Gastrocnemius medialis (tissue), 4 donors: ENCODE measurements at places on chromosomes 7 and 10. TPM values are rescaled to one million over a fixed set of nuclear protein-coding genes. Genes with fewer than 3 reads are reported as not detected.

- H3K27me3 ChIP-seq = no peaks in the 10 kb centered on the region
- peaks cover 76% of the 10 kb centered on the region for H3K4me1 ChIP-seq
- no peaks in the 10 kb centered on the region for H3K36me3 ChIP-seq
- peak; percentile 40 for DNase-seq
- H3K4me3 ChIP-seq = no peak overlapping the region
Observed at GRCh38 chr7:137989094-137989493, 12.8 kb downstream of the CREB3L2 start.

- peak overlapping the region; percentile 5 for H3K4me3 ChIP-seq
- no peak for DNase-seq
- H3K27ac ChIP-seq = peak overlapping the region; percentile 75
- H3K36me3 ChIP-seq = no peaks in the 10 kb centered on the region
- H3K27me3 ChIP-seq = no peaks in the 10 kb centered on the region
- H3K4me1 ChIP-seq = peaks cover 23% of the 10 kb centered on the region
Observed at GRCh38 chr7:47577321-47577919, 4.5 kb downstream of the TNS3 start.

- no peaks in the 10 kb centered on the region for H3K27me3 ChIP-seq
- no peak for DNase-seq
- no peaks in the 10 kb centered on the region for H3K4me1 ChIP-seq
- H3K27ac ChIP-seq = no peak overlapping the region
- no peak overlapping the region for H3K4me3 ChIP-seq
- H3K36me3 ChIP-seq = no peaks in the 10 kb centered on the region
Observed at GRCh38 chr7:30956704-30957103, 7.0 kb upstream of the GHRHR start.

DNA sequence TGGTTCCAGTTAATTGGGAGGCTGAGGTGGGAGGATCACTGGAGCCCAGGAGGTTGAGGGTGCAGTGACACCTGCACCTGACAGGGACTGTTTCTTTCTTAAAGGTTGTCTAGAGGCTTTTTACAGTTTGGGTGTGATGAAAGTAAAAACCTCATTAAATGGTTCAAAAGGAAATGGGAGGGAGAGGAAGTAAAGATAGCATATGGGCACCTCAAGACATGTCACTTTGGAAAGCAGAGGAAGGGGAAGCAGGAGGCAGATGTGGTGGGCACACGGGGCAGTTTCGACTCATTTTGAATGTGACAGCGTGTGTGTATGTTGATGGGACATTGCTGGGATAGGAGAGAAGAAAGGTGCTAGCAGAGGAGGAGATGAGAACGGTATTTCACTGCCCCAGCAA is 203.1 kb downstream of the MLLT10 start:
- DNase-seq = no peak
- H3K4me3 ChIP-seq = no peak overlapping the region
- H3K27ac ChIP-seq = no peak overlapping the region
- H3K4me1 ChIP-seq = no peaks in the 10 kb centered on the region

GRCh38 chr10:92052741-92053140 is 129.2 kb downstream of the BTAF1 start:
- no peak overlapping the region for H3K4me3 ChIP-seq
- no peak overlapping the region for H3K27ac ChIP-seq
- no peaks in the 10 kb centered on the region for H3K27me3 ChIP-seq
- no peak for DNase-seq
- H3K4me1 ChIP-seq = no peaks in the 10 kb centered on the region
- peaks cover 13% of the 10 kb centered on the region for H3K36me3 ChIP-seq

DNA sequence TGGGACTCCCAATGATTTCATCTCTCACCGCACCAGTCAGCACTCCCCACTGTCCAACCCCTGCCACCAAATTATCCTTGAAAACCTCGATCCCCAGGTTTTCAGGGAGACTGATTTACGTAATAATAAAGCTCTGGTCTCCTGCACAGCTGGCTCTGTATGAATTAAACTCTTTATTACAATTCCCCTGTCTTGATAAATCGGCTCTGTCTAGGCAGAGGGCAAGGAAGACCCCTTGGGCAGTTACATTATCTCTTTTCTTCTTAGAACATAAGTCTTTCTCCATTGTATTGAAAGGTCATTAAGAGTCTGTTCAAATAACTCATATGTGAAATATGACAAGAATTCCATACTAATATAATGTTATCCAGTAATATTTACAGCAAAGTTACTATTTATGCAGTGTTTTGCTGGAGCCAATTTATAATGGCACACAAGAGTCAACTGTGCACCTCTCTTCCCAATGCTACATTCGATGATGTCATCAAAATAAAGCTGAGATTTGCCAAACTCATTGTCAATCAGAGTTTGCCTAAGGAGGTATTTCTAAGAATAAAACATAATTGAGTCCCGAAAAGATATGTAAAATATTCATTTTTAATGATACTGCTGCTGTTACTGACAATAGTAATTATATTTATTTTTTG is 1297.2 kb upstream of the LRRTM3 start:
- no peak overlapping the region for H3K27ac ChIP-seq
- no peak for DNase-seq
- H3K36me3 ChIP-seq = no peaks in the 10 kb centered on the region
- H3K4me3 ChIP-seq = no peak overlapping the region
- H3K27me3 ChIP-seq = no peaks in the 10 kb centered on the region

GRCh38 chr7:157008206-157009169 is 2.0 kb downstream of the MNX1 start:
- peaks cover 80% of the 10 kb centered on the region for H3K27me3 ChIP-seq
- no peaks in the 10 kb centered on the region for H3K4me1 ChIP-seq
- H3K27ac ChIP-seq = no peak overlapping the region
- DNase-seq = no peak
- H3K36me3 ChIP-seq = no peaks in the 10 kb centered on the region

DNA sequence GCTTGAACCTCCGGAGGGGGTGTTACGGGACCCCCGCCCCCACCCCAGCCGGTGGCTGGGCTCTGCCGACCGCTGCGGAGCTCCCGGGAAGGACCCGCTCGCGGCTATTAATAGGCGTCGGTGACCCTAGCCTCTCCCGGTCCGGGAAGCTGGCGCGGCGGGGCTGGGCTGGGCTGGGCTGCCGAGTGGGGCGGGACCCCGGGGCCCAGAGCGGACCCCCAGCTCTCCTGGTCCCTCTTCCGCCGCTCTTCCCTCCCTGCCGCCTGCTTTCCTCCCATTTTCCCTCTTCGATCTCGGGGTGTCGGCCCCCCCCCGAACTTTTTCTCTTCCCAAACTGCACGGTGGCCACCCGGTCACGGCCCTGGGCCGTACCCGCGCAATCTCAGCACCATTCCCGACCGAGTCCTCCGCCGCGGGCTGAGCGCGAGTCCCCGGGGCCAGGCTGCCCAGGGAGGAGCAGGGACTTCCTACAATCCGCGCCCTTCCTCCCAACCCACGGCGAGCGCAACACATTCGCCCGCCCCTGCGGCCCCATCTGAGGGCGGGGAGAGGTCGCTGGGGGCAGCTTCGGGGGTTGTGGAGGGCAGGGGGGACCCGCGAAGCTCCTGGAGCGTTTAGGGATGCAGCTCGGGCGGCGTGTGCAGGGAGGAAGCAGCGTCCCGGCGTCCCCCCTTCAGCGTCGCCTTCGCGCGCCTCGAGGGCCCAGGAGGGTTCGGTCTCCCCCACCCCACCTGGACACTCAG is 3.1 kb upstream of the ELFN1 start:
- no peak for DNase-seq
- peak overlapping the region; percentile 5 for H3K27ac ChIP-seq
- peaks cover 77% of the 10 kb centered on the region for H3K27me3 ChIP-seq

Gene SPDYE2
- total RNA-seq = not detected

GRCh38 chr10:64209561-64209960 is 688.4 kb downstream of the REEP3 start:
- no peak overlapping the region for H3K4me3 ChIP-seq
- no peaks in the 10 kb centered on the region for H3K36me3 ChIP-seq
- no peaks in the 10 kb centered on the region for H3K4me1 ChIP-seq
- no peak for DNase-seq
- H3K27me3 ChIP-seq = no peaks in the 10 kb centered on the region
- no peak overlapping the region for H3K27ac ChIP-seq

DNA sequence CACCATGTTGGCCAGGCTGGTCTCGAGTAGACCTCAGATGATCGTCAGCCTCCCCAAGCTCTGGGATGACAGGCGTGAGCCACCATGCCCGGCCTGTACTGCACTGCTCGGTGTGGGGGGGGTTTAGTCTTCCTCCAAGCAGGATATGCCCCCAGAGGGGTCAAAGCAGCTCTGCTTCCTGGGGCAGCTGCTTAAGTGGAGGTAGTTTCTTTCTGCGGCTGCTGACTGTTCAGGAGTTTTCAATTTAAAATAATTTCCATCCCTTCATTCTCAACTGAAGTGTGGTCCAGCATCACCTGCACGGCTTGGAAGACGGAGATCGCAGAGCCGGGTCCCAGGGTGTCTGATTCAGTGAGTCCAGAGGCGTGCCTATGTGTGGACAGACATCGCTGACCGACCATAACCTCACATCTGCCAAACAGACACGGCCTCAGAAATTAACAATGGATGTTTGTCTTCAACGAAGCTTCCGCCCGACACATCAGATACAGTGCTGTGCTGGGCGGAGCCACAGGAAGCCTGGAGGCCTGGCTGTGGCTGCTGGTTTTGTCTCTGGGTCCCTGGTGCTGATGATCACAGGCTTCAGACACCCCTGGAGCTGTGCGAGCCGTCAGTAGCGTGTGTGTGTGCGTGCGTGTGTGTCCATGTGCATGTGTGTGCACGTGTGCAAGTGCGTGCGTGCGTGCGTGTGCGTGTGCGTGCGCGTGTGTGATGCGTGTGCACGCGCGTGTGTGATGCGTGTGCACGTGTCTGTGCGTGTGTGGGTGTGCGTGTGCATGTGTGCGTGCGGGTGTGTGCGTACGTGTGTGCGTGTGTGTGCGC is 226.5 kb upstream of the PITRM1 start:
- no peak overlapping the region for H3K4me3 ChIP-seq
- no peak overlapping the region for H3K27ac ChIP-seq
- DNase-seq = no peak
- no peaks in the 10 kb centered on the region for H3K27me3 ChIP-seq
- no peaks in the 10 kb centered on the region for H3K36me3 ChIP-seq

Gene CALHM1
- not detected for total RNA-seq

DNA sequence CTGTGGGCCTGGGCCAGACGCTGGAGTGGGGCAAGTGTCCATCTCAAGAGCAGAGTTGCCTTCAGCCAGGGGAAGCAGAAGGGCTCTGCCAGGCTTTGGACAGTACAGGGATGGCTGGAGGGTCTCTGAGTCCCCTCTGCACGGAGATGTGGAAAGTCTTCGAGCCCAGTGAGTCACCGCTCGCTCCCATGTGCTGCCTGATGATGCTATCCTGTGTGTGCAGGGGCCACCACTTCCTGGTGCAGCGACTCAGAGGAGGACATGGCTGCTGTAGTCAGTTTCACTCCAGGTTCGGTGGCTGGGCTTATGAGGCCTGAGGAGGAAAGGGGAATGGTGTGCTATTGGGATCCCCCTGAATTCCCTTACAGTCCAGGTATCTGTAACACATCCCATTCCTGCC is 6.0 kb downstream of the ADCYAP1R1 start:
- H3K27me3 ChIP-seq = peaks cover 8% of the 10 kb centered on the region
- no peak for DNase-seq
- no peak overlapping the region for H3K27ac ChIP-seq
- no peaks in the 10 kb centered on the region for H3K4me1 ChIP-seq
- no peak overlapping the region for H3K4me3 ChIP-seq

DNA sequence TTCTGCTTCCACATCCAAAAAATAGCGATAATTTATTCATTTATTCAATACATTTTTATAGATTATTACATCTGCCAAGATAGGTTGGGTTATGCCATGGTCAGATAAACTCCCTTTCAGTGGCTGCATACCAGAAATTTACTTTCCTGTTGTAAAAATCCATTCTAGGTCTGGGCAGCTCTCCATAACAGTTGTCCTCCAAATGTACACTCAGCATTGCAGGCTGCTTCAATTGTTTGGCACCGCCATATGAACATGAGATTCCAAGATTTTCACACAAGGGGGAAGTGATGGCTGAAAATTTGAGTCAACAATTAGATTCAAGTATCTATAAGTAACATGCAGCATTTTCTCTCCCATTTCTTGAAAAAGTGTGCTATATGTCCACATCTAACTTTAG is 568.7 kb downstream of the ETV1 start:
- H3K4me3 ChIP-seq = no peak overlapping the region
- DNase-seq = no peak
- H3K27me3 ChIP-seq = no peaks in the 10 kb centered on the region
- H3K36me3 ChIP-seq = no peaks in the 10 kb centered on the region

DNA sequence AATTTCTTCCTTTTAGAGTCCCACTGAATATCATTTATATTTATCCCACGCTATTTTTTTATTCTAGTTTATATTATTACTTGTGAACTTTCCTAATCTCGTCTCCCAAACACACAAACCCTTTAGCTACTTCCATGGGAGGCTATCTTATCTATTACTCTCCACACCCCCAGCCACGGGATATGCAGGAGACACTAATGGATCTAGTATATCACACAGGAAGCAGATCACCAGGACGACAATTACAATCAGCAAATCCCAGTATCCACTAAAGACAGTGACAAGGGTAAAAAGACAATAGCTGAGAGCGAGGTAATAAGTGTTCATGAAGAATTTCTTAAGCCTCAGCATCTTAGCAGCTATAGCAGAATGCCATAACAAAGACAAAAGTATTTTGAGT is 3.8 kb upstream of the AKR1E2 start:
- H3K27ac ChIP-seq = no peak overlapping the region
- peaks cover 4% of the 10 kb centered on the region for H3K4me1 ChIP-seq
- no peak for DNase-seq
- no peaks in the 10 kb centered on the region for H3K27me3 ChIP-seq

Gene HYAL4
- total RNA-seq = 8.2 TPM

GRCh38 chr10:8508882-8509281 is 454.4 kb downstream of the GATA3 start:
- DNase-seq = no peak
- H3K4me1 ChIP-seq = no peaks in the 10 kb centered on the region
- no peak overlapping the region for H3K27ac ChIP-seq
- no peaks in the 10 kb centered on the region for H3K36me3 ChIP-seq

DNA sequence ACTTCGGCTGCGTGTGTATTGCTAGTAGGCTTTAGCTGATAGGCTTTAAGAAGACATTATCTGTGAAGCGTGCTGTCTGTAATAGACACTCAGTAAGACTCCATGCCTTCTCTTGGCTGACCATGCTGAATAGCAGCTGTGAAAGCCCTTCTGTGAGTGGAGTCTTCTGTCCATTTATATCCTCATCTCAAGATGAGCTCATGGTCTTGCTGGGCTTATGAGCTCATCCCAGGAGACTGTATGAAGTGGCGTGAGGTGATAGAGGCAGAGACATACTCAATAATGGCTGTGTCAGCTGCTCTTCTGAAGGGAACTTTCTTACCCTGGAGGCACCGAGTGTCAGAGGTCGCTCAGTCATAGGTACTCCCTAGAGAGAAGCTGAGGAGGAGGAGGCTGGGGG is 111.5 kb downstream of the SH2D4B start:
- no peak for DNase-seq
- H3K4me3 ChIP-seq = no peak overlapping the region
- no peak overlapping the region for H3K27ac ChIP-seq
- no peaks in the 10 kb centered on the region for H3K27me3 ChIP-seq
- no peaks in the 10 kb centered on the region for H3K4me1 ChIP-seq

Gene DPYSL4
- total RNA-seq = 0.61 TPM

Gene EPDR1
- total RNA-seq = 55.1 TPM

- H3K27me3 ChIP-seq = no peaks in the 10 kb centered on the region
- H3K36me3 ChIP-seq = no peaks in the 10 kb centered on the region
- H3K4me1 ChIP-seq = no peaks in the 10 kb centered on the region
- no peak for DNase-seq
- no peak overlapping the region for H3K4me3 ChIP-seq
Observed at GRCh38 chr7:11379641-11380040, 406.0 kb downstream of the PHF14 start.

- H3K4me3 ChIP-seq = no peak overlapping the region
- DNase-seq = no peak
- H3K27me3 ChIP-seq = no peaks in the 10 kb centered on the region
- no peaks in the 10 kb centered on the region for H3K36me3 ChIP-seq
- H3K4me1 ChIP-seq = no peaks in the 10 kb centered on the region
- no peak overlapping the region for H3K27ac ChIP-seq
Observed at GRCh38 chr10:13399236-13399635, 51.1 kb upstream of the SEPHS1 start.
